ENCODE measurements at places on chromosomes 6 and 20. TPM values are rescaled to one million over a fixed set of nuclear protein-coding genes. Genes with fewer than 3 reads are reported as not detected.

PLEKHG1 gene
- 0.44 TPM for total RNA-seq

DAAM2 gene
- 0.97 TPM for total RNA-seq

ALDH8A1 gene
- total RNA-seq: 0.17 TPM

MYH7B gene
- total RNA-seq: 0.18 TPM

DNA sequence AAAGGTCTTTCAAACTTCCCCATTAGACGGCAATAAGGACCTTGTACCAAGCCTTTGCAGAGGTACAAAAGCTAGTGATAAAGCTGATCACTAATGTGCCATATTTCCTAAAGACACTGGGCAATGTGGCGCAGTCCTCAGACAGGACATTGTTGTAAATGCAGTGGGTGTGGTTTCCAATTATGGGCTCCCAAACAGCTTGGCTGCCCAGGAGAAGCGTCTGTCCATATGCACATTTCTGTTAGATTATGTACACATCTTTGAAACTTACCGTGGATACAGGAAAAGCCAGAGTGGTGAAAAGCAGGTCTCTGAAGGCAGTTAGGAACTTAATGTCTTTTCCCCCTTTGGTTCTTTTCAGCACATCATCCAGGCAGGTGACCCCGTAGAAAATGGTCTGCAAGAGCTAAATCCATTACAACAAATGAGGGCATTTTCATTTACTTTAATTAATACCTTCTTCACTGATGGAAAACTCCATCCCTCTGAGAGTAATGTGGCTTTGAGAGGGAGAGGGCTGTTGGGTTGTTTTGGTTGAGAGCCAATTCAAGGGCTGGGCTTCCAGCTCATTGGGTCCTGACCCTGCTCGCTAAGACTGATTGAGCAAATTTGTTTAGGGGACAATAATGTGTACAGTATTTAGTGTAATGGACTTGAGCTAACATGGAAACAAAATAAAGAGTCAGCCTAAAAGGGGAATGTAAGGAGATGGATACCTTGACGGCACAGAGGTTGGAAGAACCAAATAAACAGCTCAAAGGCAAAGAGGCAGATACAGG is 10.4 kb downstream of the ADTRP start:
- no peak for DNase-seq

DNA sequence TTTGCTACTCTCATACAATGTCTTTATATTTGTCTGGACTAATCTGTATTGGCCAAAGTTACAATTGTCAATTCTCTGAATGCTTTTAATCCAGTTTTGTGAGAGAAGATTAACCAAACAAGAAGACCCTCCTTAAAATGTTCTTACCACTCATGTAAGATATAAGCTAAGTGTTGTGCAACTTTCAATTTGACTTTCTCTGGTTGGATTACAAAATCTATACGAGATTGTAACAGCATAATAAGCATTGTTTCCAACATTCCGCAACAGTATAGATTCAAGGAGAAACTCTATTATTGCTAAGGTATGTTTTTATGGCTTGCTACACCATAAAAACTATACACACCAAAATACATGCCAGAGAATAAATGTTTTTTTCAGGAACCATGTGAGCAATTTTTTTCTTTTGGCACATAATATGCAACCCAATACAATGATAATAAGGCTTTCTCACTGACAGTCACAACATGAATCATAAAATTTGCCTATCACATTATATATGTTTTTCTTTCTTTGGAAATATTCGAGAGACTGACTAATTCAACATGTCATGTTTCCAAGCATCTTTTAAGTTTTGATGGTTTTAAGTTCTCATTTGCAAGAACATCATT is 12.2 kb upstream of the TRPC4AP start:
- DNase-seq: no peak

DNA sequence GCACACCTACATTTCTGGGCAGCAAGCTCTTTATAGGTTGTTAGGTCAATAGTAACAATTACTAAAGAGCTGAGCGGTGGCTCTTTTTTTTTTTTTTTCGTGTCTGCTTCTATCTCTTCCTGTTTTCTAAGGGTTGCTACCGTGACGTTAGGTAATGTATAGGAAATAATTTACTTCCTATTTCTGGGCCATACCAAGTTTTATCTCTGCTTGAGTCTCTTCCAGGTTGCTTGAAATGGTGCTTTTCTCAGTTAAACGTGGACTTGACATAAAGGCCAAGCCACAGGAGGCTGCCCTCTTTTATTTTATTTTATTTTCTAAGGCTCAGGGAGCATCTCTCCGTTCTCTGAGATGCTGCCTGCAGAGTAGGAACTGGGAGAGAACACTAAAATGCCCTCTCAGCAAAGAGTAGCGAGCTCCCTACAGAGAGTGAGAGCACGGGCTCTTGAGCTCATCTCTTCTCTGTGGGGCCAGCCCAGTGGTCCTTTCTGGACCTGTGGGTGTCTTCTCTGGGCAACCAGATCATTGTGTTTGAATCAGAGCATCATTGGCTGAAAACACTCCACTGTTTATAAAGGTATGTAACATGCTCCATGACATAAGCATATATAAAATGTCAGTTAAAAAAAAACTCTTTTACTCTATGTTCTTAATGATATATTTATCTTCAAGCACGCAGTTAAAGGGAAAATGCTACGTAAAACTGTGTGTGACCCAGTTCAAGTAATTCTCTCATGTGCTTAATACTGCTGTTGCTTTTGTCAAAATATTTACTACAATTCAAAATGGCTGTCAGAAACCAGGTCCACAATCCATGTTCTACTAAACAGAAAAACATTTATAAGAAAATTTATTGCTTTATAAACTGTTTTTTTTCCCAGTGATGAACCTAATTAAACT is at the start of gene ZNF831:
ZNF831 (plus strand) TSS at position 191 of the 900 bp plus-strand sequence. CDS start 27,199 bp downstream, outside the sequence.
- no peak for DNase-seq

DNA sequence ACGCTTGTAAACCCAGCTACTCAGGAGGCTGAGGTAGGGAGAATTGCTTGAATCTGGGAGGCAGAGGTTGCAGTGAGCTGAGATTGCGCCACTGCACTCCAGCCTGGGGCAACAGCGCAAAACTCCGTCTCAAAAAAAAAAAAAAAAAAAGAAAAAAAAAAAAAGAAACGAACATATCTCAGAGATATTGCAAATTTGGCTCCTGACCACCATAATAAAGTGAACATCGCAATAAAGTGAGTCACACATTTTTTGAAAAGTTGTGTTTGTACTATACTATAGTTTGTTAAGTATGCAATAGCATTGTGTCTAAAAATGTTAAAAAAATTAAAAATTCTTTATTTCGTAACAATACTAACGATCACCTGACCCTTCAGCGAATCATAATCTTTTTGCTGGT is 13.3 kb downstream of the RSPH9 start:
- DNase-seq: no peak

DNA sequence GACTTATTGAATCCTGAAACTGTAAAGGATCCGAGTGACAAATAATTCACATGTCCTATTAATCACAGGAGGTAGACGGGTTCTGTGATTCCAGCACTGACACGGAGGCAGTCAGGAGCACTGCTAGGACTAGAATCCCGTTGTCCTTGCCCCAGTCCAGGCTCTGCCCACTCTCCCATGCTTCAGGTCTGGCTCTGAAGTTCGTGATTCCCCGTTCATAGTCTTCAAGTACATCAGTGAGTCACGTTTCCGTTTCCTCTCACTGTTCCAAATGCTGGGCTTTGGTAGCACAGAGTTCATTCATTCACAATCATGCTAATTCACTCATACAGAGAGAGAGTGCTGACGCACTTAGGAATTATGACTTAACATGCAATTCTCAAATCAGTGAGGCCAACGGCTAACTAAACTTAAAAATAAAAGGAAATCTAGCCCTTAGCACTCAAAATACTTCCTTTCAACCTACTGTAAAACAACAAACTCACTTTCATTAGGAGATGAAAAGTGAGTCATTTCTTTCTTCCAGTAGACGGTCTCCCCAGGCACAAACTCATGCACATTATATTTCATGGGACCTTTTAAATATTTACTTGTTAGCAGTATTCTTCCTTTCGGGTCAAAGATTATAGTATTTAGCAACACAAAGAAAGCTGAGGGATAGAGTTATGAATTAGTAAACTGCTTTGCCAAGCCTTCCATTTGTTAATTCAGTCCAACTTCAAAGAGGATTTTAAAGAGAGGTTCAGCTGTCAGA is 94.0 kb upstream of the NHSL1 start:
- no peak for DNase-seq

DNA sequence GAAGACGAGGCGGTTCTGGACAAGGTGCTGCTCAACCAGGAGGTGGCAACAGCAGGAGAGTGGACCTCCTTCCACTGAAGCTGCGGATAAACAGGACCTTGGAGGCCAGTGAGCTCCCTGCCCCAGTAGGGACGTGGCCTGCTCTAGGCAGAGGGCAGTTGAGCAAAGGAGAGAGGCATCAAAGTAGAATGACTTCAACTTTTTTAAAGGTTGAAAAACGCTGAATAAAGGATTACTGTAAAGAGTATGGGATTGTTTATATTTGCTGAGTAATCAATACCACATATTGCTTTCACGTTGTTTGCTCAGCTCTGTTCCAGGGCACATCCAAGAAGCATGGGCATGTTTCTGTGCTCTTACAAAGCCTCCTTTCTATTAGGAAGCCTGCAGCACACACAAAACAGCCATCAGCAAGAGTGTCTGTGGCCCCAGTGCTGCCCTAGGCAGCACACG is 48.1 kb downstream of the ERMARD start:
- DNase-seq: no peak

GRCh38 chr6:141587482-141588266 is 545.1 kb upstream of the GJE1 start:
- DNase-seq: no peak

DNA sequence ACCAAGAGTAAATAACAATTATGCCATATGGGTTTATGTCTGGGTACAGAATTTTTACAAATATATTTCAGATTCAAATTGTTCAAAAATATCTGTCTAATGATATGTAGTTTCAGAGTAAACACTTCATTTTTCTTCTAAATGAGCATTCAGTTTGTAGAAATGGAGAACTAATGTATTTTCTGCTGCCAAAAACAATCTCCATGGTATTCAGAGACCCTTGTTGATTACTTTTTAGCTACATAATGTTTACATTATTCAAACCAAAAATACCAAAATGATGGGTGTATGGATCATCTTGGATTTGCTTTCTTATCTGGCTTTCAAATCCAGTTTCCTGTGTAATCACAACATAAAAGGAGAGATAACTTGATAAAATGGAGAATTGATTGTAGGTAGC is 576.0 kb upstream of the CDH4 start:
- DNase-seq: no peak

DNA sequence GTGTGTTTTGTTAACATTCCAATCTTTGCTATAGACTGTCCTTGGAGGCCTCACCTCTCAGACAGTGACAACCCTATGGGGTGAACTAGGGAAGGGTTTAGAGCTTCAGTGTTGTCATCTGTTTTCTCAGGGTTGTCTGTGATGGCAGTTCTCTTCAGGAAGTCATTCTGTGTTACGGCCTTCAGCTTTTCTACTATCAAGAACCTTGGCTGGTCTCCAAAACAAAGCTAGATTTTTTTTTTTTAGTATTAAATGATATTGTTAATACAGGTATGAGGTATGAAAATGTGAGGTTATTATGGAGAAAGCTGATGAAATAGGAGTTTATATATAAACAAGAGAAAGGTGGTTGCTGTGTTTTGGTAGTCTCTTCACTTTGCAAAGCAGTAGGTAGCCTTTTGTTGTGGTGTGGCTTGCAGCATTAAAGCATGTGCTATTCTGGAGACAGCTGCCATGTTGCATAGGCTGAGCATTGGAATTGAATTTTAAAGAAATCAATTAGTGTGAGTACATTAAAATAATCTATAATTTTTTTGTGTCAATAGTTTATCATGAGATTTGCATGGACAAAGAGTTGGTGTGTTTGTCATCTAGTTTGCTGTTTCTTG is 162.6 kb downstream of the CARMIL1 start:
- no peak for DNase-seq

- DNase-seq: no peak
These were observed 172.0 kb downstream of the ZDHHC14 start for GRCh38 chr6:157552820-157553485.

DNA sequence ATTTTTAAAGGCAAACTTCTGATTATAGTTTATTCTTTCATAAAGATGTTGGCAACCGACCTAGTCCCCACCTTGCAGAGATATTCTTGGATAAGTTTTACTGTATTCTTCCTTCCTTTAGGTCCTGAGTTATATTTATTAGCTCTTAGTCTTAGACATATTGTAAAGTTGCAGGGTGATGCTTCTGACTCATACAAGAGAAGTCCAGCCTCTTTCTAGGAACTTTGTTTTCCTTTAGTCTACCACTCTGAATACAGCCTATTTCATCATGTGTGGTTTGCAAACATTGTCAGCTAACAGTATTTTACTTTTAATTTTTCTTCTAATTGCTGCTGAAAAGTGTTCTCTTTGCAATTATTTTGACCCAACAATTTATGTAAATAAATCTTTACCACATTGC is 686.7 kb downstream of the COL12A1 start:
- no peak for DNase-seq

All from H7 (cell line).